ENCODE measurements at places on chromosomes 12 and 14.

GRCh38 chr14:103094406-103095209 is at the start of gene EXOC3L4:
TSS of gene EXOC3L4 (plus strand) at chr14:103094725. CDS start at chr14:103100220, 5,495 bp downstream.
- DNase-seq: no peak

DNA sequence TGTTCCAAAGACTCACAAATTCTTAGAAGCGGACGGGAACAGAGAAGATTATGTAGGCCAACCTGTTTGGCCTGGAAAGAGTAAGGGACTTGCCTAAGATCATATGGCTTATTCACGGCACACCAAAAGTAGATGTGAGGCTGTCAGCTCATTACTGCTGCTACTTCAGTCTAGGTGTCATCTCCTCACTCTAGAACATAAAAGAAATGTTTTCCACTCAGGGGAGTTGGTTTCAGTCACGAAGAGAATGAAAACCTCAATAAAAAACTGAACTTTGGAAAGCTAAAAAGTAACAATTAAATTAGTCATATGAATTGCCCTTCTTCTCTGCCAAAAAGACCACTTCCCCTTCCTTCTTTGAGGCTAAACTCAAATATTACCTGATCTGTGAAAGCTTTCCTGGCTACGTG is 658 bp upstream of the CEP128 start:
- no peak for DNase-seq

- no peak for DNase-seq
Measured at GRCh38 chr14:51895375-51895774, 35.0 kb downstream of the GNG2 start.

GRCh38 chr14:75577090-75577489 is 1.3 kb upstream of the FLVCR2 start:
- DNase-seq: no peak

GRCh38 chr12:47980779-47981495 is 17.5 kb downstream of the TMEM106C start:
- no peak for DNase-seq

GRCh38 chr12:117484901-117485300 is 123.5 kb upstream of the NOS1 start:
- DNase-seq: no peak

DNA sequence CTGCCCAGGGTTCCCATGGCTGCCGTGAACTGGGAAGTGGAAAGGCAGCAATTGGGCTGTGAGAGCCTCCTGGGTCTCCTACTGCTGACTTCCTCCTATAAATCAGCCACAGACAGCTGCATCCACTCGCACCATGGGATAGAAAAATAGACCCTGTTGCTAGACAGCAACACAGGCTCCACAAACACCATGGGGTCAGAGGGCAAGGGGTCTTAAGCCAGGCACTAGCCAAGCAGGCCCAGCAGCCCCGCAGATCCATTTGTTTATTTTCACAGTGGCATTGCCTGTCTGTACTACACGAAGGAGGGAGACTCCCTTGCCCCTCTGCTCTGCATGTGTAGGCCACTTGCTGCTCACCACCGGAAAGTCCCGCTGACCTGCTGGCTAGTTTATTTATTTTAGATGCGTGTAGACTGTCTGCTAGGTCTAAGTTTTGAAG is 139.8 kb downstream of the DACT1 start:
- DNase-seq: no peak

DNA sequence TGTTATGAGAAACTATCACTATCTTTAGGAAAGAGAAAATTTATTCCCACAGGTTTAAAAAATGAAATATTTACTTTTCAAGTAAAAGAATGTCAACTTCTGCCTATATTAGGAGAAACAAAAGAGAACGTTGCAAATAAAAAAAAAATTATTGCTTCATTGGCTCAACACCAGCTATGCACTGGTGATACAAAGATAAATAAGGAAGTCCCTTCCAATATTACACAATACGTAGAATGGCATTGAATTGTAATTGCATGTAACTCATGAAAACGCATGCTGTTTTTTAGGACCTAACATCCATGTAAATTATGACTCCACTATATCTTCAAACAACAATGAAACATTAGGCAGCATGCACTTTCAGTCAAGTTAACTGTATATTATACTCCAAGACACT is 56.4 kb upstream of the RERGL start:
- no peak for DNase-seq

DNA sequence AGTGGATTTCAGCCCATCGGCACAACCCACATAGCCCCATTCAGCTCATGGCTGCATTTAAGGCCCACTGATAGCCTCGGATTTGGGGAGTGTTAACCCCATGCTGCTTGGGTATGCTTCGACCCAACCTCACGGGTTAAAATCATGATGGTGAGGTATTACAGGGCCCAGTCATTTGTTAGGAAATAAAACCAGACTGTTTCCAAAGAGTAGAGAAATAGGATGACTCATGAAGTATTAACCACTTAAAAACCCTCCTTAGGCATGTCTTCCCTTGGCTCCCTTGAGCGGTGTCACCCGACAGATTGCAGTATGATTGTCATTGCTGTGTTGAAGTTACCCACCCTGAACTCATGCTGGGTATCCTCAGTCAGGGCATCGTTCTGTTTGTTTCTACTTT is 289.1 kb downstream of the CACNA1C start:
- DNase-seq: no peak

DNA sequence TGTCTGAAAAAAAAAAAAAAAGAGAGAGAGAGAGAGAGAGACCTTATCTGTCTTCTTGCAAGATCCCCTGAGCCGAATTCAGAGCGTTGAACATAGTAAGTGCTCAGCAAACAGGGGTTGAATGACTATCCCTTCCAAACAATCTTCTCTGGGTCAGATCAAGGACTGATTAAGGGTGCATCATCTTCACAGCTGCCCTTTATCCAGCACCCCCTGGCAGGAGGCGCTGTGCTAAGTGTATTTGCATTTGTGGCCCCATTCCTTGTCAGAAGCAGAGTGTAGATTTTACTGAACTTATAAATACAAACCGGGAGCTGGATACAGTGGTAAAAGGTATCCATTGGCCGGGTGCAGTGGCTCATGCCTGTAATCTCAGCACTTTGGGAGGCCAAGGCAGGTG is 8.8 kb upstream of the TRPV4 start:
- no peak for DNase-seq

DNA sequence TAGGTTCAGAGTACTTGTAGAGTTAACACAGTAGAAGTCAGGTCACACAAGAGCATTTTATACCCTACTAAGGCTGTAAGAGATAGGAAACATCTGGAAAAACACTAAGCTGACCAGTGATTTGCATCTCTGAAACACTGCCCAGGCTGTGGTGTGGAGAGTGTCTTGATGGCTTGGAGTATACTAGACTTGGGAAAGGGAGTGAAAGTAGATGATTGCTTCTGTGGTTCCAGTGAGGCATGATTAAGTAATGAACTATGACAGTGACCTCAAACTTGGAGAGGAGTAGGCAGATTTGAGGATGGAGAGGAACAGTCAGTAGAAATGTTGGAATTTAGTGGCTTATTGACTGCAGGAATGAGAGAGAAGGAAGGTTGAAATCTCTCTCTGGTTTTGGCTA is 201.2 kb downstream of the FLRT2 start:
- no peak for DNase-seq

DNA sequence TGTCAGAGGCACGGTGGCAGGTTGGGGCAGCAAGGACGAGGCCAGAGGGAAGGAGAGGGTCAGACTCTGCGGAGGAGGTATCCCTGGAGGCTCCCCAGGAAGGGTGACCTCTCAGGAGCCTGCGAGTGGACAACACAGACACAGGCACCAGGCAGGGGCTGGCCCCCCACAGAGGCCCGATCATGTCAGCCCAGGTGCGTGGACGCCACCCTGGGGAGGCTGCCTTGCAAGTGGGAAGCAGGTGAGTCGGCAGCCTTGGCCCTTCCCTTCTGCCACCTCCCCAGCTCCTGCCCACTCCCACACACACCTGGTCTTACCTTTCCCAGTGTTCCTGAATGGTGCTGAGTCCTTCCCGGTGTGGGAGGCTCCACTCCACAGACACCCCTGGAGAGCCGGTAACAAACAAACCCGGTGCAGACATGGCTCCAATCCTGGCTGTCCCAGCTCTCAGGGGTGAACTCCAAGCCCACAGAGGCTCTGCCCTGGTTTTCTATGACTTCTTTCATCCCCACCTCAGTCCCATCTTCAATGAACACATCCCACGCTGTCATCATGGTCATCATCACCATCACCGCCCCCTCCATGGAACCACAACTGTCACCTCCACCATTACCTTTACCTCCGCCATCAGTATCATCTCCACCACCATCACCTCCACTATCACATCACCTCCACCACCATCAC is 5.2 kb downstream of the ZBTB42 start:
- no peak for DNase-seq

- no peak for DNase-seq
Measured at GRCh38 chr14:50335989-50336824, 24.1 kb downstream of the DMAC2L start.

DNA sequence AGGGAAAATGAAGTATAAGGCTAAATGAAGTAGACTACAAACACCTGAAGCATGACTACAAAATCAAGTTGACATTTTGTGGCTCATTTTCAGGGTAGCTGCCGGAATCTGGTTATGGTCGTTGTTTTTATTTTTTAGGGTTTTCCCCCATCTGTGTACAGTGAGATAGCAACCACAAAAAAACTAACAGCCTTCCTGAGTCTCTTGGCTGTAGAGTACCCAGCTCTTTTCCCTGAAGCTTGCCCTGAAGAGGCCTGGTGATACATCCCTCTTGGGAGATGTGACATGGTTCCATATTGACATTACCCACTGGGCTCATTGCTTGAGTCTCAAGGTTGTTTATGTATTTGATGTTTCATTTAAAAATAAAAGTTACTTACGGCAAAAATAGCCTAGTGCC is 424.0 kb downstream of the ZFP36L1 start:
- DNase-seq: no peak

DNA sequence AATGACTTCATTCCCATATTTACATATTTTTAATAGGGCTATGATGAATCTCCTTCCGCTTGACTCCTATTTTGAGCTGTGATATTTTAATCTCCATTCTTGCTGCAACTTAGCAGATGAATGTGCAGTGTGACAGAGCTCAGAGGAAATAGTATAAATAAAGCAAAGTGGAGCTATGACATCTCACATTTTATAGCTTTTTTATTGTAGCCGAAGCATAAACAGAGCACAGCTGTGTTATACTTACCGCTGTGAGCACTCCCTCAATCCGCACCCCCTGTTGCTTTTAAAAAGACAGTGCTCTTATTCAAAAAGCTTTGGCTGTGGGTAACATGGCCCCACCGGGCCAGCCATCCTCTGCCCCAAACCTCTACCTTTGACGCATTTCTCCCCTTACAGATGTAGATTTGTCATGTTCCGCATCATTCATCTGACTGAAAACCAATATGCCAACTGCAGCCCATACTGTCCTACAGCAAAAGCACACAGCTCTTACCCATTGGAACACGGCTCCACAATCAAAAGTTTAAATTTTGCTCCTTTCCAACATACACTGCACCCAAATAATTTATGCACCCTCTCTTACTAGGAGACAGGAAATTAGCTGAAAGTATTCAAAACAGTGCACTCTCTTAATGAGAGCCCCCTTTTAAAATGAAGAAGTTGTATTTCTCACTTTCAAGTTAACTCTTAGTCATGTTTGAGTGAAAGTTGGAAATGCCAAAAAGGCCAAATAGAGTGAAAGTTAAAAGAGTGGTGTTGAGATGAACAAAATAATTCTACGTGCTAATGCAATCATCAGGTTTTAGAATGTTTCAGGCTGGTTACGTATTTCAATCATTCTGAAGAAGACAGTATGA is 429.3 kb upstream of the SOX5 start:
- peak; percentile 51 for DNase-seq

GRCh38 chr12:93358058-93358457 is 19.7 kb upstream of the NUDT4 start:
- no peak for DNase-seq

- DNase-seq: no peak
Measured at GRCh38 chr12:48447755-48448154, 24.6 kb upstream of the ANP32D start.

DNA sequence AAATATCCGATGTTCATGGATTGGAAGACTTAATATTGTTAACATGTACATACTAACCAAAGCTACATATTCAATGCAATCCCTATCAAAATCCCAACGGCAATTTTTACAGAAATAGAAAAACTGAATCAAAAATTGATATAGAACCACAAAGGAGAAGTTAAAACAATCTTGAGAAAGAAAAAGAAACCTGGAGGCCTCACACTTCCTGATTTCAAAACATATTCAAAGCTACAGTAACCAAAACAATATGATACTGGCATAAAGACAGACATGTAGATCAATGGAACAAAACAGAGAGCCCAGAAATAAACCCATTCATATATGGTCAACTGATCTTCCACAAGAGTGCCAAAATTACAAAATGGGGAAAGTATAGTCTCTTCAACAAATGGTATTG is 5.4 kb upstream of the PELI2 start:
- no peak for DNase-seq

- peak; percentile 80 for DNase-seq
Measured at GRCh38 chr12:26651566-26652188, 181.3 kb downstream of the ITPR2 start.

DNA sequence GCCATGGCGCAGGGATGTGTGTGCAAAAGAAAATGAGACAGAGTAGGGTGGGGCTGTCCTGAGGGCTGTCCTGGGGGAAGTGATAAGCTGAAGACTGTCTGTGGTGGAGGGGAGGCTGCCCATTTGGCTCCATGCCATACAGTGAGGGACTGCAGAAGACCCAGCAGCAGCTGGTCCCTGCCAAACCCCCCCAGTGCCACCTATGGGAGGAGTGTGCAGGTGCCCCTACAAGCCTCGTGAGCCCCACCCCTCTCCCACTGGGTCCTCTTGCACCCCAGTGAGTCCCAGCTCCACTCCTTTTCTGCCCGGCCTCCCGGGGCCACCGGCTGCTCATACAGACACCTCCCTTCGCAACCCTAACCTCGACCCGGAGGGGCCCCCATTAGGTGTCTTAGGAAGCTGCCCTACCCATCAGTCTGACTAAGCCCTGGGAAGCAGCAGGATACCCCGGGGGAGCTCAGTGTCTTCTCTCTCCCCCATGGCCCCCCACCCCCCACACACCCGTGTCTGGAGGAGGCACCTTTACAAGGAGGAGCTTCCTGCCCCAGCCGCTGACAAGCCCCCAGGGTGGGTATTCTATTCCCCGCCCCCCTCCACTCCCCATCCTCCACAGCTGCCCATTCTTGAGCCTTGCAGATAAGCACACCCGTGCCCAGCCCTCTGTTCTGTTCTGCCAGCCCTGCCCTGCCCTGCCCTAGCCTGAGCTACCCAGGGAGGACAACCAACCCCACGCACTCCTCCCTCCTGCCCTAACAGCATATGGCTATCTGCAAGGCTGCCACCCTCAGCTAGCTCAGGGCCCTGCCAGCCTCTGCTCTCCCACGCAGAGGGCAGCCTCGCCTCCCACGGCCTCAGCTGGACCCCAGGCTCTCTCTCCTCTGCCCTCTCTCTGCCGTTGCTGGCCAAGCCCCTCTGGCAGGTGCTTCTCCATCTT is 41.9 kb downstream of the SLC6A12 start:
- DNase-seq: no peak

- peak; percentile 28 for DNase-seq
Measured at GRCh38 chr14:23167116-23167847, 16.2 kb downstream of the SLC7A8 start.

- no peak for DNase-seq
Measured at GRCh38 chr14:52397844-52398243, 83.7 kb downstream of the PTGER2 start.

GRCh38 chr12:72273499-72273837 is 1.3 kb downstream of the TRHDE start:
- no peak for DNase-seq

All from HAP-1 (cell line).